ENCODE measurements at places on chromosomes 12 and 14.

DNA sequence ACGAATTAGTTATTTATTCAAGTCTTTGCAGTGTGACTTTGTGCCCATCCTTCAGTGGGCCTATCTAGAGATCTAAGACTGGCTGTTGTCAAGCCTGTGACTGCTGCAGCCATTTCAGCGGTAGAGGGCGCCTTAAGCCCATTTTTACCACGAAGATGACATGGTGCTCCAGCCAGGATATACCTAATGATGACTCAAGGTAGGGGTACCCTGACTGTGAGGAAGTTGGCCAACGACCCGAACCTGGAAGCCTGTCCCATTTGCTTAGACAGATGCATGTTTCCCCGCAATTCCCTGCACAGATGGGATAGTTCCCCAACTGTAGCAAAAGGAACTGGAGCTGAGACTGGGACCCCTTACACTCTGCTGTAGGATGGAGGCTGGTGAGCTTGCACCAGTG lies 41.3 kb downstream of the RAB3IP start:
- DNase-seq: no peak

DNA sequence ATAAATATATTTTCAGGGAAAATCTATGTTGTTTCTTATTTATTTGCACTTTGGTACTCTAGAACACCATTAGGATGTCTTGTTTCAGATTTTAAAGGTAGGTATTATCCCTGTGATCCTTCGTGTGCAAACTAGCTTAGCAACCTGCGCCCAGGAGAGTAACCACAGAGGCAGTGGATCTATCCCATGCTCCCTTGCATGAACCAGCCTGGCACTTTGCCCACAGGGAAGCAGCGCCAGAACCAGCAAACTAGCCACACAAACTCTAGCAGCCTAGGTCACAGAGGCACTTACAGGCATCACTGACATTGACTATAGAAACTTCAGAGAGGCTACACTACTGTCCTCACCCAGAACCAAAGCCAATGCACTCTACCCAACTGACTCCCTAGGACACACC lies 76.1 kb downstream of the TSHR start:
- DNase-seq: no peak

- no peak for DNase-seq
Observed at GRCh38 chr14:98634043-98634820, 637.8 kb downstream of the BCL11B start.

GRCh38 chr14:56004786-56005185 lies 113.4 kb upstream of the PELI2 start:
- DNase-seq: peak; percentile 2

GRCh38 chr12:19908830-19909229 lies 459.5 kb upstream of the PDE3A start:
- DNase-seq: no peak

DNA sequence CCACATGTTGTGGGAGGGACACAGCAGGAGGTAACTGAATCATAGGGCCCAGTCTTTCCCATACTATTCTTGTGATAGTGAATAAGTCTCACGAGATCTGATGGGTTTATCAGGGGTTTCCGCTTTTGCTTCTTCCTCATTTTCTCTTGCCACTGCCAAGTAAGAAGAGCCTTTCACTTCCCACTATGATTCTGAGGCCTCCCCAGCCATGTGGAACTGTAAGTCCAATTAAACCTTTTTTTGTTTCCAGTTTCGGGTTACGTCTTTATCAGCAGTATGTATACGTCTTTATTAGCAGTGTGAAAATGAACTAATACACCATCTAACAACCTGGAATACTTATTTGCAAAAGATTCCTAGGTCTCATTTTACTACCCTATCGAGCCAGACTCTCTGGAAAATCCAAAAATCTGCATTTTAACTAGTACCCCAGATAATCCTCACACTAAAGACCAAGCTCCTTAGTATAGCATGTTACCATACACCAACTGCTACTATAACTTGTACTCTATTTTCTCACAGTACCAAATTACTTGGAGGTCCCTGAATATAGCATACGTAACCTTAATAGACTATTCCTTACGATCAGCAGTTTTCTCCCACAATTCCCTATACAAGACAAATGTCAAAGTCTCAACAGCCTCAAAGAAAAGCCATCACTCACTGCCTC lies 11.5 kb downstream of the GTF2A1 start:
- no peak for DNase-seq

GRCh38 chr14:24338843-24339242 lies 948 bp downstream of the RIPK3 start:
- DNase-seq: no peak

DNA sequence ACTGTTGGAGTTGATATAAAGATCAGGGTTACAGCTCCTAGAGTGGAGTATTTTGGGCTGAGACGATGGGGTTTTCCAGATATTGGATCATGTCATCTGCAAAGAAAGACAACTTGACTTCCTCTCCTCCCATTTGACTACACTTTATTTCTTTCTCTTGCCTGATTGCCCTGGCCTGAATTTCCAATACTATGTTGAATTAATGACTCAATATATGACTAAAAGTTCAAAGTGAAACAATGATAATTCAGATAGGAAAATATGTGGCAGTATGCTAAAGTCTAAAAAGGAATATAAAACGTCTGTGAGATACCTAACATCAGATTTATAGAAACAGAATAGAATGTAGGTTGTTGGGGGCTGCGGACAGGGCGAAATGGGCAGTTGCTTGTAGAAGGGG lies 72.2 kb downstream of the BHLHE41 start:
- no peak for DNase-seq

DNA sequence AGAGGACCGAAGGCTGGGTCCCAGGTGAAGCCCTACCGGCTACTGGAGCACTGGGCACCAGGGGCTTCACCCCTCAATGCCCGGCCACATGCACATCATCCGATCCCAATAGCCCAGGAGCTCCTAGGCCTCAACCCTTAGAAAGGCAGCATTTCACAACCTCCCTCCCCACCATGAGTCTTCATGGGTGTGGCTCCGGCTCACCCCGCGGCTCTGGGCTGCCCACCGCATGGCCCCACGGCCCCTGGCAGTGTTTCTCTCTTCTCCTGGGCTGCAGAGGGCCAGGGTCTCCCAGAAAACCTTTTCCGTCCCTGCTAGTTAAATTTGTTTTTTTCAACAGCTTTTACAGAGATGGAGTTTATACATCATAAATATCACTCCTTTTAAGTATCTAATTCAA lies 28.6 kb upstream of the DLK1 start:
- no peak for DNase-seq

GRCh38 chr12:120085920-120086645 lies 30.5 kb downstream of the RAB35 start:
- no peak for DNase-seq

DNA sequence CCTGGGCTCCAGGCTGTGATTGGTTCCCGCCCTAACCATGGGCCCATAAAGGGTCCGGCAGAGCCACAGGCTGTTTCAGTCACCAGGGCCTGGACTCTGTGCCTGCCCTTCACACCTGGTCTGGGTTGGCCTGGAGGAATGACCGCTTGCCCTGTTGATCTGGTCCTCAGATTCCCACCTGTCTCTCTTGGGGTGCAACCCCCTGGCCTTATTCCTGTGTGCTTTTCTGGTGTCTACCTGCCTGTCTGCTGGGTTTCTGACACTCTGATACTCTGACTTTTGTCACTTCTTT lies 2.9 kb upstream of the KRT83 start:
- DNase-seq: no peak

DNA sequence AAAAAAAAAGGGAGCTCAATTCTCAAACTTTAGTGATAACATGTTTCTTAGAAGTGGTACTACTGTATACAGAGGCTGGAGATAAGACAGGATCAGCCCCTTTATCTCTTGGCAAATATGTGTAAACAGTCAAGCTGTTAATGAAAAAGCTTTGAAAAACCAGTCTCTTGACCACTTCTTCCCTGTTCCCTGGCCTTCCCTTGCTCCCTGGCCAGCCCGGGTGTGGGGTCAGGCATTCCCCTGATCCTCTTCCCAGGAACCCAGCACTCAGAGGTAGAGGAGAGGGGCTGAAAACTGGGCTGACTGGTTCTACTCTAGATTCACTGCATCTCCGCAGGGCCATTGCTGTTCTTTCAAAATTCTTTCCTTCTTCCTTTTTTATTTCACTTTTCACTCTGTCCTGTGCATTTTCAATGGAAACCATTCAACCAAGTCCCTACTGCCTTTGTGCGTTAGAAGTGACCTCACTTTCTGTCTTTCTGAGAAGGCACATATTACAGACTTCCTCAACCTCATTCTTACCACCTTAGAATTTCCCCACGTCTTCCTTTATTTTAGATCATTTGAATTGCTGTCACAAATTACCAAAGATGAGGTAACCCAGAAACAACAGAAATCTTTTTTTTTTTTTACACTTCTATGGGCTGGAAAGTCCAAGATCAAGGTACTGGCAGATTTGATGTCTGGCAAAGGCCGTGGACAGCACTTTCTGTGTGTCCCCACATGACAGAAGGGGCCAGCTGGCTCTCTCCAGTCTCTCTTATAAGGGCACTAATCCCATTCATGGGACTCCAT lies 5.7 kb downstream of the GNG2 start:
- DNase-seq: no peak

DNA sequence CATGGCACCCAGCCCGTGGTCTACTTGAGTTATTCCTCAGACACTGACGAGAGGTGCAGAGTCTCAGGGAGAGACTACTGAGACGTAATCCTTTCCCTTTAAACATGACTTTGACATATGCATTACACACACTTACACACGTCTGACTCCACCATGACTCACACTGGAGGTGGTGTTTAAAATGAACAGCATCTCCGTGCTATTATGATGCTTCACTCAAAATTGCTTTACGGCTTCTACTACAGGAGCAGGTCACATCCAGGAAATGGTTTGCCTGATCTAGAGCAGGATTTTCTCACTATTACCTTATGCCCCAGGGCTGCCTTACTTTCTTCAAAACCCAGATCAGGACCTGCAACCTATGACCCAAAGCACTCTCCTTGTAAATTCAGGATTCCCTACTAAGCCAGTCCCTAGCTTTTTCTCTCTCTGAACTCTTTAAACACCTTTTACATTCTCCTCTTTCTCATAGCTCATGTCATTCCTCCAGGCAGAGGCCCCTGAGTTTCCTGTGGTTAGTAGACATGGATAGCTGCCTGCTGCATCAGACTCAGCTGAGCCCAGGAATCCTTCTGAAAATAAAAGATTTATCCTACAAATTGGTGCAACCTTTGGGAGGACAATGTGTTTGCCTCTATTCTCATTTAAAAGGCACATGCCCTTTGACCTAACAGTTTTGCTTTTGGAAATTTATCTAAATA lies 31.2 kb downstream of the TMCC3 start:
- no peak for DNase-seq

DNA sequence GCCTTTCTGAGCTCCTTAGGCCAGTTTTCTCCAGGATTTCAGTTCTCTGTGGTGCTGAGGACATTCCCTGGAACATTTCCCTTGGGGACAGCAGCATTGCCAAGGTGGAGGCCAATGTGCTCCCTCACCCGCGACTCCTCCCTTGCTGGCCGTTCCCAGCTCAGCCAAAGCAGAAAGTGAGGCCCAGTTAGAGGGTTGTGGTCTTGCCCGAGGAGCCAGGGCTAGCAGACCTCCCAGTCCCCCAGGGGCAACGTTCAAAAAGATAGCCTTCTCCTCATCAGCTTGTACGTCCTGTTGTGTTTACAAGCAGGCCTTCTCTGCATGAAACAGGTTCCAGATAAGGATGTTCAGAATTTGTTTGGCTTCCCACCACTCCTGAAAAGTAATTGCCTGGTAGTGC lies 78.4 kb downstream of the SSPN start:
- DNase-seq: no peak

DNA sequence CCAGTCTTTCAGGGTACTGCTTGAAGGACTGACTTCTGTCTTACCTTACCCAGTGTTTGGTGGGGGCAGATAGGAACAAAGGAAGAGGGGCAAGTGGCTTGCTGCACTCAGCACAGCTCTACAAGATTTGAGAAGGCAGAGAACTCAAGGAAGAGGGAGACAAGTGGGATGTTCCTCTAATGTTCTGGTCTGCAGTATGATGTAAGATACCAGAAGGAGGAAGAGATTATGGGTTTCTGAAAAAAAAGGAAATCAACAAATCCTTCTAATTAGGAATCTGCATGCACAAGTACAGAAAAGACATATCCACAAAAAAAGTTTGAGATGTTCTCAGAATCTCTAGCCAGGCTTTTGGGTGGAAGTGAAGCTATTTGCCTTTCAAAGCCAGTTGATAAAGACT lies 37.1 kb downstream of the USP15 start:
- DNase-seq: no peak

- DNase-seq: no peak
Observed at GRCh38 chr12:39354955-39355354, 88.0 kb downstream of the KIF21A start.

DNA sequence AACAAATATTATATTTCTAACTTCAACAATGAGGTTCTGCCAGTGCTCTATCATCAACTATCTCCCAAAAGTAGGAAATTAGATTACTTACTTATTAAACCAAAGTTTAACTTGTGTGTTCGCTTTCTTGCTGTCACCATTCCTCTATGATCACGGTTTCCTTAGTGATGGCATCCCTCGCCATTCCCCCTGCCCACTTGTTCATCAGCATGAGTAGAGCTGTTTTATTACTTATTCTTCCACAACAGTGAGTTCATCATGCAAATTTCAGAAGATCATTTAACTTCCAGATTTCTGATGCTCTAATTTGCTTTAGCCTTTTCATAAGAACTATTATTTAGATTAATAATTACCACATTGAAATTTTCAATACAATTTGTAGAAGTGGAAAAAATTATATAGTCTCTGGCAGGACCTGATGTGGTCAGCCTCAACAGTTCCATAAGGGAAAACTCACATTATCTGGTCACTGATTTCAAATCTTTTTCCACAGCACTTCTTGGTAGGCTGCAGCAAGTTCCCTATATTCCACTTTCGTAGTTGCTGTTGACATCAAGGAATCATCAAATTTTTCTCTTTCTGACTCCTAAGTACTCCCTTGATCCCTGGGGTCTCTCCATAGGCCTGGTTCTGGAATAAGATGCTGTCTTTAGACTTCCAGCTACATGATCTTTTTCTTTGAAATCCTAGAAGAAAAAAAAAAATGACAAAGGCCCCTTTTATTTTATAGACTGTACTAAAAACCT lies 174.6 kb downstream of the RASSF9 start:
- DNase-seq: no peak

- DNase-seq: no peak
Observed at GRCh38 chr12:103282124-103282523, 213.6 kb downstream of the C12orf42 start.

- no peak for DNase-seq
Observed at GRCh38 chr14:56129092-56129491, 10.9 kb downstream of the PELI2 start.

DNA sequence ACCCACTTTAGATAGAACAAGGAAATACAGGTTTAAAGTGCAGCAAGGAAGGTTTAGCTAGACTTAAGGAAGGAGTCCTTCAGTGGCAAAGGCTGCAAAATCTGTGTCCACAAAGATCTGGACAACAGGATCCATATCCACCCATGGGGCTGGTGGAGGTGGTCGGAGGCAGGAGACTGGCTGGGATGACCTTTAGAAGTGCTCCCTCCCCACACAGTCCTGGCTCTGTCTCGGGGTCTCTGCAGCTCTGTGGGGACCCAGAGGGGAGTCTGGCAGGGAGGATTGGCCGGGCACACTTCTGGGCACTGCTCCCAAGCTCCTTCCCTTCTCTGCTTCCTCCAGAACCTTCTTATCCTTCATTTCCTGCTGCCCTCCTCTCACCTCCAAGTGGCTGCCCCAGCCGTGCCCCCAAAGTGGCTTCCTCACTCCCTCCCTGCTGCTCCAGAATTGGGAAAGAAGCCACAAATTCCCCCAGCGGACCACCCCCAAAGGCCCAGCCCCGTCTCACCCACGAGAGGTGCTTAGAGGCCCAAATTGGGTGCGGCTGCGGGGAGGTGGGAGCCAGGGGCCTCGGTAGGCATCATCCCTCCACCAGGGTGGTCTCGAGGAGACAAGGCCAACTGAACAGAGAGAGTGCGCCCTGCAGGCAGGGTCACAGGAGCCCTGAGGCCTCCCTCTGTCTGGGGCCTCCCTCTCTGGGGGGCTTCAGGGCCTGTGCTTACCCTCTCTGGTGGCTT lies 21.9 kb upstream of the PGF start:
- no peak for DNase-seq

Data from activated CD4-positive, alpha-beta T cell treated with anti-CD3 and anti-CD28 coated beads, Interleukin-2, amount 50 U/mL, for 1 hour (primary cell).